ENCODE measurements at places on chromosomes 13 and 19.
A peak's percentile ranks its signal among the peaks of the same experiment; 100 is the strongest.

GRCh38 chr13:31591642-31592233 lies 147.6 kb upstream of the RXFP2 start:
- DNase-seq, result no peak

- DNase-seq, result no peak
Observed at GRCh38 chr13:27041341-27041740, 130.3 kb downstream of the USP12 start.

DNA sequence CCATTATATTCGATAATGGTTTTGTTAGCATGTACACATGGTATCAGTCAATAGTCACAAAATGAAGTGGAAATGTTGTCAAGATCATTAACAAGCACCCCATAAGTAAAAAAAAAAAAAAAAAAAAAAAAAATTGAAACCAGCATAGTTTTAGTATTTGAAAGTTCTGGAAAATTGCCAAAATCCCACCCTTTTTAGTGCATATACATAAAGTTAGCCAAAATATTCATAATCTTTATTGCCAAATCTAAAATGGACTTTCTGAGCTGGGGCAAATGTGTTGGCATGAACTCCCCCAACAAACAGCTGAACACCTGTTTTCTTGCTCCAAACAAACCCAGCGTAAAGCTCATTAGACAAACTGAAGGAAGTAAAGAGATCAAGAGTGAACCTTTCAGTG lies 73.9 kb downstream of the MZT1 start:
- DNase-seq, result no peak

DNA sequence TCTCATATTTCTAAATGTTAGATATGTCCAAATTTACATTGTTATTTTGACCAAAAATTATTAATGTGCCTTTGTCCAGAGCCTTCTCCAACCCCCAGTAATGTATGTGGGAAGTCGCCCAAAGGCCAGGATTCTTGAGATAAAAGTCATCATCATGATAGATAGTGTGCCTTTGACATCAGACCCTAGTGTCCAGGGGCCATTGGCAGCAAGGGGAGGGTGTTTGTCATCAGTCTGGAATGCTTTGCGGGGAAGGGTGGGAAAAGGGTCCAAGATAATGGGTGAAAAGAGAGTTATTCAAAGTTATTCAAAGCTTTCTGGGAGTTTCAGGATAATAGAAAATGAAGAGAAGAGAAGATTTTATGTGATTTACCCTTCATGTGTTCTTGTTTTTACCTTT lies 909.5 kb upstream of the GPC6 start:
- DNase-seq, result no peak

DNA sequence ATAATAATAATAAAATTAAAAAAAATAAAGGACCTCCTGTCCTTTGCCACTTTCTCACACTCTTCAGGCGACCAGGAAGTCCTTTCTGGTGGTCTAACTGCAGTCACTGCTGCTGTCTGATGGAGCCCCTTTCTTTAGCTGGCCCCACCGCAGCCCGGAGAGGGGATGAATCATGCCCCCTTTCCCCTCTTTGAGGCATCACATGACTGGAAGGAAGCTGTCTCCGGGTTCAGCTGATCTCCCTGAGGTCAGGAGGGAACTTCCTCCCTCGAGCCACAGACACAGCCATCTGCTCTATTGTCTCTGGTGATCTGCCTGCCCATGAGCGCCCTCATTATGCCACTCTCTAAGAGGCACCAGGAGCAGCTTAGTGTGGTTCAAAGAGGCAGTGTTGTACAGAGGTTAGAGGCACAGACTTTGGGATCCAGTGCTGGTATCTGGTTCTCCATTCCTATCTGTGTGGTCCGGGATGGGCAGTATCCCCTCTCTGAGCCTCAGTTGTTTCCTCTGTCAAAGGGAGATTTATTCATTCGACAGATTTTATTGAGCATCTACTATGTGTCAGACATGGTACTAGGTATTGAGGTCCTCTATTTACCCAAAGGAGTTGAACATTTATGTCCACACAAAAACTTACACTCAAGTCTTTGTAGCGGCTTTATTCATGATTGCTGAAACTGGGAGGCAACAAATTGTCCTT lies 30.0 kb downstream of the VAV1 start:
- peak; percentile 87 for DNase-seq

- DNase-seq, result no peak
Observed at GRCh38 chr13:36819739-36820090, 693 bp downstream of the RFXAP start.

Measured in CMK (cell line).